HCEC 1CT (cell line): ENCODE measurements at places on chromosomes 5 and 9.

GRCh38 chr5:154038261-154038706 is 426 bp downstream of the FAM114A2 start:
- no peak for DNase-seq

DNA sequence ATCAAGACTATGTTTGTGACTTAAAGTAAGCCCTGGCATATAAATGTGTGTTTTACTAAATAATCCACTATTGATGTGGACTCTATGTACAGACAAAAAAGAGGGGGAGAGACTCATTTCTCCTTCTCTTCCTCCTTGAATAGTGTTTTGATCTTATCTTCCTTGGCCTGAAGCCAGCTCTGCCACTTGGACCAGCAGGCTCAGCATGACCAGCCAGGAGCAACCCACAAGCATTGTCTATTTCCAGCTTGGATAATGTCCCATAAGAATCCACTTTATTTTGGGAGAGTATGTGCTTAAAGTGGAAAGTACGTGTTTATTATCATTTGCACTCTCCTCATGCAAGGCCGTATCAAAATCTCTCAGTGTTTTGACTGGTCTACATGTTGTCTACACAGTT is 23.8 kb upstream of the SLC46A2 start:
- no peak for DNase-seq

DNA sequence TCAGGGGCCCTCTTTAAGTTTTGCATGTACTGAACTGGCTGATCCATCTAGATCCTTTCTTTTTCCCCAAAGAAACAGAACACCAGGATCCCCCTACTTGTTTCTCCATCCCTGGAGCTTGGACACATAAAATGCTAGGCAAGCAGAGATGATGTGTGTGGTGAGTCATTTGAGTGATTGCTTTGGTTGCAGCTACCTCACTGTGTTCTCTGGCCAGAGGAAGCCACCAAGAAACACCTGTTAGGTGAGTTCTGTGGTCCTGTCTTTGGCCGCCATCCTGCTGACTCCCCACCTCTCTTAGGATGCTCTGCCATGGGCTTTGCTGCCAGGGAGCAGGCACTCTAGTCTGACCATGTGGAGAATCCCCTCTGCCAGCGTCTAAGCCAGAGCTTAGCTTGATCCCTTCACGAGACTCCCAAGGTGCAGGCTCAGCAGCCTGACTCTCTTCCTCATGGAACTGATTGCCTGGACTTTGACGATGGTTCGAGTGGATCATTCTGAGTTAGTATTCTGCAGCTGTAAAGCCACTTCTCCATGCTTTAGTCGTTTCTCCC is 27.3 kb upstream of the DENND1A start:
- no peak for DNase-seq

DNA sequence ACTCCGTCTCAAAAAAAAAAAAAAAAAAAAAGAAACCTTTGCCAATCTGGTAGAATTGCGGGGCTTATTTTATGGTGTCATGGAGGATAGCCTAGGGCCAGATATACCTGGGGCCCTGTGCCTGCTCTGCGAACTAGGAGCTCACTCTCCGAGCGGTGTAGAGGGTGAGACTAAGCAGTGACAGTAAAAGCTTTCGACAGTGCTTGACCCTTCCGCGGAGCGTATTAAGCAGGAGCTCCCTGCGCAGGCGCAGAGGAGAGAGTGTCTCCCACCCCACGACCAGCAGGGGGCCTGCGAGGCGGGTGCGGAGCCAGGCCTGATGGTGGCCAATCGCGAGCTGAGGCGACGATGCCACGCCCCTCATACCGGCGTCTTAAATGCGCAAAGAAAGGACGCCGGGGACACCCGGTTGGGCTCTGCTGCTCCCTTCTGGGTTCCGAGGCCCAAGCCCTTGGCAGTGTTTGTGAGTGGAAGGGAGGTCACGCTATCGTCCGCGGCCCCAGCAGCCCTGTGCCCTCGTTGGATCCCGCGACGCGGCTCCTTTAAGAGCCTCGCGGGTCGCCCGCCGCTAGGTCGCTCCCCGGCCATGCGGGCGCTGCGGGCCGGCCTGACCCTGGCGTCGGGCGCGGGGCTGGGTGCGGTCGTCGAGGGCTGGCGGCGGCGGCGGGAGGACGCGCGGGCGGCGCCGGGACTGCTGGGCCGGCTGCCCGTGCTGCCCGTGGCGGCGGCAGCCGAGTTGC is at the start of gene ENDOG:
Gene ENDOG, plus strand, starts transcription at position 402 of the 740 bp plus-strand sequence. Its CDS starts 185 bp downstream, at position 587.
- DNase-seq, result peak; percentile 93

DNA sequence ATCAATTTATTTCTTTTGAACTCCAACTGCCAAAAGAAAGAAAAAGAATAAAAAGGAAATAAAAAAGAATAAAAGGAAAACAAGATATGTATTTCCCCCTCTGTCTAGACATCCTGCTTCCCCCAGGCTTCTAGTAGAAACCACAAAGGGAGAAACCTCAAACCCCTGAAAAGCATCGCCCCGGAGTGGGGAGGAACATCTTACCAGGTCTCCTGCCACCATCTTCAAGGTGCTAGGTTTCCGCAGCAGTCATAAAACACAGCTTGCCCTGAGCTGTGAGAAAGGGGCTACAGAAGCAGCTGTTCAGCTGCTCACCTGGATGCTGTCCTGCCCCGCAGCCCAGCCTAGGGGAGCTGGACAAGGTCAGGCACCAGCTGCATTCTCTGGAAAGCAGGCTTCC is 487.7 kb downstream of the GADD45G start:
- no peak for DNase-seq

GRCh38 chr9:81377921-81378320 is 311.4 kb downstream of the TLE1 start:
- DNase-seq, result no peak

DNA sequence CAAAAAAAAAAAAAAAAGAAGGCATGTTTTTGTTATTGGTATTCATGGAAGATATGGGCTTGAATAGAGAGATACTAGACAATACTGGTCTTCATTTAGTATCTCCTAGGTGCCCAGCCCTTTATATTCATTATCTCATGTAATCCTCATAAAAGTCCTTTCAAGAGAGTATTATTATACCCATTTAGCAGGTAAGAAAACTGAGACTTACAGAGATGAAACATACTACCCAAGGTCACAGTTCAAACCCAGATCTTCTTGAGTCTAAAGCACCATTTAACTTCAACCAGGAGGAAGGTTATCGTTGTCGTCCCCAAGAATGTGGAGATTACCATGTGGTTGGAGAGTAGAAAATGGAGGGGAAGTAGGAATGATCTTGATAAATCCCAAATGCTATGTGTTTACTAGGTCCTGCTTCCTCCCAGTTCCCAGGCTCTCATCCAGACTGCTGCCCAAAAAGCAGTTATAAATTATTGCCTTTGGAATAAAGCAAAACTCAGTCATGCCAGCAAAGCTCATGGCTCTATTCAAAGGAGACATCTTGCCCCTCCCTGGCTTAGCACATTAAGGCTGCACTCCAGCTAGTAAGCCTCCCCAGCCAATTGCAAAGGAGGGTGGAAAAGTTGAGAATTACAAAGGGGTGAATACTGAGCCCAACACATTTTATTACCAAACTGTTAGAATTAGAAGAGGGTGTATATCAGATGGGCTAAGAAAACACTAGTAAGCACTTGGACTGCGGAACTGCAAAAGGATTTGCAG is 163.9 kb downstream of the PIK3R1 start:
- DNase-seq, result no peak

DNA sequence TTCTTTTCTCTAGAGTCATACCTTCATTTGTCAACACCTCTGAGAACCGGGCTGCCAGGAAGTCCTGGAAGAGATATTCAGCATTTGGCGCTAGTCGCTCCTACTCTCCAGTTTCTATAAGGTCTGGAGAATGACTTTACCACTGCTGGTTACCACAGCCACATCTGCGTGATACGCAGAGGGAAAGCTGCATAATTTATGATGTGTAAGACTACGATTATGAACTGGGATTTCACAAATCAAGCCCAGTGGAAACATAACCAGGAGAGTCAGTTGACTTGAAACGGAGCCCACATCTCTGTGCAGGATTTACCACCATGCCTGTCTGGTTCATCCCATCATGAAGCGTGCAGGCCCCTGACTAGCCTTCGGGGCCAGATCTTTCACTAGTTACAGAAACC is 72.6 kb downstream of the FGF1 start:
- DNase-seq, result no peak

DNA sequence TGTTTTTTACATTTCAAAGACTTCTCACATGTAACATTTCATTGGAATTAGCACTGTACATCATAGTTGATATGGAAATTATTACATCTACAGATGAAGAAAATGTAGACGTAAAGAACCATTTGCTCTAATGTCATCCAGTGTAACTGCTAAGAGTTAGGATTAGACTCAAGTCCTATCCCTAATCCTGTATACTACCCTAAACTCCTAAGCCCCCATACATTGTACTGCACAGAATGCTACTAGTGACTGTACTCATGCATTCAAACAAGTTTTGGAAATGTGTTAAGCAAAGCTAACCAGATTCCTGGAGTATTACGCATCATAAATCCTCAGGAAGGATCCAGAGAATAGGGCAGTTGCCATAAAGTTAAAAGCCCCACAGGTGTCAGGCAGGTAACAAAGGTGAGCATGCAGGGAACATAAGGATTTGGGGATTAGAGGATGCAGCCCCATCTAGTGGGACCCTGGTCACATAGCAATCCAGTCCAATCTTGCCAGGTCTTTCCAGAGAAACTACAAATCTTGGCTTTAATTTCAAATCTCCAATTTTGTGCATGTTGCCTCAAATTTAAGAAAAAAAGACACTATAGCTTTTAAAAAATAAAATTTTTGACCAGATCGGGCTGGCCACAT is 32.0 kb downstream of the HAVCR1 start:
- DNase-seq, result no peak

GRCh38 chr5:2259494-2260107 is 376.9 kb upstream of the IRX4 start:
- no peak for DNase-seq

DNA sequence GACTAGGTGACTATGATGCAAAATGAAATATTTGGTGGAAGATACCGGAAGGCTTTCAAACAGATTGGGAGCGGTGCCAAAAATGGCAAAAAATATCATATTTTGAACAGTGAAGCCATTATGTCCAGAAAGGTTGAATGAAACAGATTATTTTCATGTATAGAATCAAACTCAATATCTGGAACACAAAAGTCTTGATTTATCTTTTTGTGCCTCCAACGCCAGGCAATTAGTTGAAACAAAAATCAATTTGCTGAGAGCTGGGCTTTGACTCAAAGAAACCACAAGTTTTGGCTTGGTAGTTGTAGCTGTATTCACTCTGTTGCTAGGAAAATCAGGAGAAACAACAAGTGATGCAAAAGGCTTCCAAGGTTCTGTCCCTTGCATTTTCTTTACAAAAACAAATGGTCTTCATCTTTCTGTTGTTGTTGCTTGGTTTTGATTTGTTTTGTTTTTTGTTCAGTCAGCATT is 421.7 kb upstream of the TYRP1 start:
- no peak for DNase-seq

- DNase-seq, result peak; percentile 91
These were observed 19.2 kb upstream of the SMC2 start for GRCh38 chr9:104074876-104075275.

DNA sequence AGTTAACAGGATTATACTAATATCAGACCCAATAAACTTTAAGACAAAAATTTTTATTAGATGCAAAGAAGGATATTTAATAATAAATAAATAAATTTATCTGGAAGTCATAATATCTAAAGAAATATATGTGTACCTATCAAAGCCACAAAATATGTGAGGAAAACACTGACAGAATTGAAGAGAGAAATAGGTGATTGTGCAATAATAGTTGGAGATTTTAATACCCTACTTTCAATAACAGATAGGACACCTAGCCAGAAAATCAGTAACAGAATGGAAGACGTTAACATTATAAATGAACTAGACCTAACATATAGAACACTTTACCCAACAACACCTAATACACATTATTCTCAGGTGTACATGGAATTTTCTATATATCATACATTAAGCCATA is 541.4 kb upstream of the SMC2 start:
- DNase-seq, result no peak

- peak; percentile 27 for DNase-seq
These were observed 237.8 kb downstream of the PAPPA start for GRCh38 chr9:116391306-116391900.

DNA sequence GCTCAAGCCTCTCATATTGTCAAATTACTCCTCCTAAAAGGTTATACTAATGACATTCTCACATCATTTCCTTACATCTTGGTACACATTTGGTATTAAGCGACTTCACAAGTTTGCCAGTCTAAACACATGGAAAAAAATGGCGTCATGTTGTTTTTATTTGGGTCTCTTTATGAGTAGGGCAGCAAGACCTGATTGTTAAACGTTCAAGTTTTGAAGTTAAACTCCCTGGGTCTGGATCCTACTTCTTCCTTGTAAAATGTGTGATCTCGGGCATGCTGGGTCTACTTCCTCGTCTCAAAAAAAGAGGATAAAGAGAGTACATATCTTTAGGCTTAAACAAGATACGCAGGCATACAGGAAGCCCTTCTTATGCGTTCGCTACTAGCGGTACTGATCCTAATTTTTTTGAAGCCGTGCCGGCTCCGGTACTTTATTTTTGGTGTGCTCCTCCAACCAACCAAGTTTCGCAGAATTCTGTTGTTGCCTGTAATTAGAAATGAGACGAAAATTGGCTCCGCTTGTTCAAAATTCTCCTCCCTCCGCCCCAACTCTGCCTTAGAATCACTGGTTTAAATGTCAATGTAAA is 596 bp upstream of the CDC37L1 start:
- DNase-seq, result peak; percentile 43

- no peak for DNase-seq
These were observed 18.8 kb upstream of the OR2S2 start for GRCh38 chr9:35976726-35977125.

- DNase-seq, result no peak
These were observed 560.0 kb downstream of the BRINP1 start for GRCh38 chr9:118809160-118809625.

DNA sequence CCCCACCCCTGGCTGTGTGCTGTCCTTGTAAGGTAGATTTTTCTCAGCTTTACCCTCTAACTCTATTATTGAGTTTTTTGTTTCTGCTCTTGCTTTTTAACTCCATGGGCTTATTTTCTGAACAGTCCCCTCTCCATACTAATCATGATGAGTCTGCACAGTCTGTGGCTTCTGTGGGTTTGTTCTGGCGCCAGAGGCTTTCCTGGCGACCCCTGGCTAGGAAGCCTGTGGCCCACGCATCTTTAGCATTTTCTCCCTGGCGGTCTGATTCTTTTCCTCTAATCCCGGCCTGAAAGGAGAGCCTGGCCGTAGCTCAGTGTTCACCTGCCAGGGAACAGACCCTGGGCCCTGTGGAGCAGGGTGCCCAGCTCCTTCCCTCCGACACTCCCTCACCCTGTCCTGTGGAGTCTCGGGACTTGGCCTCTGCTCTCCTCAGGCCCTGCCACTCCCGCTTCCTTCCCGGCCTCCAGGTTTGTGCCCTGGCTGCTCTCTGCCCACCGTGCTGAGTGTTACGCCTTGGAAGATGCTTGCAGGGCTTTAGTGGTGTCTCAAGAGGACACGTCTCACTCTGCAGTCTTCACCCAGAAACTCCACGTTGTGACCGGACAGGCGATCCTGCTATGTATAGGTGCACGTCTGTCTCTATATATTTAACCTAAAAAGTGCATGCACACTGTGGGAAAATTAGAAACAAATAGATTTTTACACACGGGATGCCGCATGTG is 31.7 kb upstream of the LRRC14B start:
- peak; percentile 39 for DNase-seq
